ENCODE measurements at places on chromosomes 6 and 20.

DNA sequence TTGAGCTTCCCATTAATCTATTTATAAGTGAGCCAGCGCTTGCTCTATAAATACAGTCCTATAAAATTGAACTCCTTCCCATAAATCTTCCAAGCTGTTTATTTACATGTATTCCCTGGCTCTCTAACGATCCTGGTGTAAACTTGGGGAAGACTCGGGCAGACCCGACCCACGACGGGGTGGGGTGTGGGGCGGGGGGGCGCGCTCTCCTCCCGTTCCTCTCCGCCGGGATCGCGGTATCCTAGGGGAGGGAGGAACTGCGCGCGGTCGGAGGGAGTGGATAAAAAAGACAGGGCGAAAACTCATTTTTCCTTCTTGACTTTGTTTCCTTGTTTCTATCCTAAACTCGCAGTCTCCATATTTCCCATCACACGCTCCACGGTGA is 31.1 kb downstream of the TFAP2B start:
- no peak for DNase-seq

DNA sequence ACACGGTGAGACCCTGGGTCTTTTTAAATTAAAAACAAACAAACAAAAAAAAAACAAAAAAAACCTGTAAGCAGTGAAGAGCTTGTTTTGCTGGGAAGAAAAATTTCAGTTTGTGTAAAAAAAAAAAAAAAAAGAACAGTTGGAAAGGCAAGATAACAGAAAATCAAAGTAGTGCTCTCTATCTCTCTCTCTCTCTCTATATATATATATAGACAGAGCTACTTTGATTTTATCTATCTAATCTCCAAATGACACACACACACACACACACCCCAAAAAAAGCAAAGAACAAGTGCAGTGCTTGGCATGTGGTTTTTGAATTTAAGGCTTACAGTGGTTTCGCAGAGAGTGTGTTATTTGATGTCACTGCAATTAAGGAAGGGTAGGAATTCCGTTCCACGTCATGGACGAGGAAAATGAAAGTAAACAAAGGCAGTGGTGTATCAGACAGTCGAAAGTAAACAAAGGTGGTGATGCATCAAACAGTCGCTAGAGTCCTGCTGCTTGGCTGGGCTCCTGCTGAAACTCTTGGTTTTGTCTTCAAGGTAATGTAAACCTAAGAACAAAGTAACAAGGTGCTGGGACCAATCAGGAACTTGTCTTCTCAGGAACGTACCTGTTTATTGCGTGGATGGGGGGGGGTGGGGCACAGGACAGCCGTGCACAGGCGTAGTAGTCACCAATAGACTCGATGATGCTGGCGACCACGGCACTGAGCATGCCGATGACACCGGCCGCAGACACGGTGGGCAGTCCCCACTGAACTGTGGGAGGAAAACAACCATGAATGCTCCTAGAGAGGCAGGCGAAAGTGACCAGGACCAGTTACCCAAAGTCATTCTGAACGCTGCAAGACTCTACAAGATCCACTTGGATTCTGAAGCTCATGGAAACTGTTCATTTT is 131.8 kb downstream of the SLC23A2 start:
- DNase-seq: no peak

- DNase-seq: no peak
These were observed 25.3 kb upstream of the RUNX2 start for GRCh38 chr6:45302832-45303231.

GRCh38 chr6:140979642-140980091 is 1153.1 kb upstream of the GJE1 start:
- DNase-seq: no peak

- DNase-seq: no peak
These were observed 2.2 kb upstream of the FUT9 start for GRCh38 chr6:96013531-96013930.

DNA sequence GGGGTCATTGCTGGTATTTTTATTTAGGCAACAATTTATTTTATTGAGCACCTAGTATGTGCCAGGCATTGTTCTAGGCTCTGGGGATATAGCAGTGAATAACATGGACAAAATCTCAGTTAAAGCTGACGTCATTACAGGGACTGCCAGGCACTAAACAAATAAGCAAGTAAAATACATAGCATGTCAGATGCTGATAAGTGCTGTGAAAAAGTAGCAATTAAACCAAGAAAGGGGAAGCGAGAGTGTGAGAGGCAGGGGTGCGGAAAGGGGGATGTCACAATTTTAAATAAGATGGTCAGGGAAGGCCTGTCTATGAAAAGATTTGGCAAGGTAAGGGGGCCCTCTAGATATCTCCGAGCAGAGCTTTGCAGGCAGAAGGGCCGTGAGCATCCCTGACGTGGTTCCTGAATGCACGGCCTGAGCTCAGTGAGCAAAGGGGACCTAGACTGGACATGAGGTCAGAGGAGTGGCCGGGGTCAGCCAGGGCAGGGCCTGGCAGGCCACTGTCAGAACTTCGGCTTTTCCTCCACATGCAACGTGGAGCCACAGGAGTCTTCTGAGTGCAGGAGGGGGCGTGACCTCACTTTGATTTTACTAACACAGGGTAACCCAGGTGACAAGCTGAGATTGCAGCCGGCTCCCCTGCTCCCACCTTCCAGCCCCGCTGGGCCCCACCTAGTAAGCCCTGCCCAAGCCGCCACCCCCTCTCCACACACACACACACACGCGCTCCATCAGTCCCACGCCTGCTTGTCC is 24.2 kb upstream of the SIRPA start:
- no peak for DNase-seq

GRCh38 chr6:13614126-13614925 is 809 bp upstream of the NOL7 start:
- DNase-seq: no peak

Data from GM12892 (cell line).